Stimulated activated effector memory CD8-positive, alpha-beta T cell treated with anti-CD3 and anti-CD28 coated beads, Interleukin-12 subunit alpha, Interleukin-12 subunit beta, amount 100 ng/mL, for 72 hours (primary cell): ENCODE measurements at places on chromosomes 7 and 10.
A peak's percentile ranks its signal among the peaks of the same experiment; 100 is the strongest.

DNA sequence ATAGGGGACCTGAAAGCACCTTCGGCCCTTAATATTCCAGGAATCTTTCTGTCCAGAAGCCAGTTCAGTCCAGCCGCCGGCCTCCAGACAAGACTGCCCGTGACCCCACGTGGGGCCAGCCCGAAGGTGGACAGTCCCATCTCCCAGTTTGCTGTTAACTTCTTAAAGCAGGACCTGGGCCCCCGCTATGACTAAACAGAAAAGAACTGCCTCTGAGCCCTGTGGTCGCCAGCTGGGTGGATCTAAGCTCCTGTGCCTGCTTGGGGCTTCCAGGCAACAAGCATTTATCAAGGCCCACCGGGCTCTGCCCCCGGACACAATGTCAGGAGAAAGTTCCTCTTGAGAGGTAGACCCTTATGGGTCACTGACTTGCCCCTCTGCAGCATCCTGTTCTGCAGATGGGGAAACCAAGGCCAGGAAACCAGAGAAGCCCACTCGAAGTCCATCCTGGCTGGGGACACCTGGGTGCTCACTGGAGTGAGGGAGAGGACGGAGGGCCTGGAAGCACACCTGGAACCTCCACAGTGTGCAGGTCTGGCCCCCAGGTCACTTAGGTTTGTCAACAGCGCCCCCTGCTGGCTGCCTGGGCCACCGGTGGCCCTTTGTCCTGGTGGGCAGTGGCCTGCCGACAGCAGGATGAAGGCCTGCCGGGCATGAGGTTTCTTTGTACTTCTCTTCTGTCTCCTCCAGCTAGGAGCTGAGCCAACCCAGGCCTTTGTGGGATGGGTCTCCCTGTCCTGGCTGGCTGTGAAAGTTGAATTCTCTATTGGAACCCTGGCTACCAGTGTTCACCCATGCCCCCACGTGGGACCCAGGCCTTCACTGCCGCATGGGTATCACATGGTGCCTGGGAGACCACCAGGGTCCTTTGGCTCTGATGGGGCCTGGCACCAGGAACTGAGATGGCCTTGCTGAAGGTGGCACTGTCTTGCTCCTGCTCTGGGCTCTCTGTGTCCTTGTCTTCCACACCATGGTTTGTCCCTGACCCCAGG, 128.0 kb downstream of the ZMIZ1 start:
- DNase-seq = peak; percentile 80

- DNase-seq = no peak
Observed at GRCh38 chr10:18231480-18231879, 91.3 kb downstream of the CACNB2 start.

- DNase-seq = no peak
Observed at GRCh38 chr10:99782447-99783286, at the start of gene ABCC2. Gene ABCC2 (plus strand): TSS chr10:99782640. CDS start chr10:99782845, 205 bp downstream.

DNA sequence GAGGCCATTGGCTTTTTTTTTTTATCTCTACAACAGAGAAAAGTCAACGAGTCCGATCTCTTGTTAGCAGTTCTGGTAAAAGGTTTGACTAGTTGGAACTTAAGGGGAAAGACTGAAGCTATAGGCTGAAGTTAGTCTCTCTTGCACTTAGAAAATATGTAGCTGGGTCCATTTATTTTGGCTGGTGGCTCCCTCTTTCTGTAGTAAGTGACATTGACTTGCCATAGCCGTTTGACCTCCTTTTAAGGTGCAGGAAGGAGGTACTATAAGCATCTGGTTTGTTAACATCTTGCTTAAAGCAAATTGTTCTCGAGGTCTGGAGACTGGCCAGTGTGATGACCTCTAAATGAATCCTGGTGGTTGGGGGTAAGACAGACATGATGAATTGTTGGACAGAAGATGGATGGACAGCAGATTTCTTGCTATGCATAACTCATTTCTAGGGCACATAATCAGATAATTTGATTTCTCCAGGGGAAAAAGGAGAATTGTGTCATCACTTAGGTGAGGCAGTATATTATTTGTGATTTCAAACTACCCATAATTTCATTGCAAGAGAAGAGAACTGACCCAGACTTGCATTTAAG, 356.3 kb upstream of the GALNT17 start:
- no peak for DNase-seq

GRCh38 chr7:116955801-116956476, 2.6 kb downstream of the ST7 start:
- no peak for DNase-seq

- no peak for DNase-seq
Observed at GRCh38 chr10:29142516-29143314, 146.2 kb upstream of the LYZL1 start.
